ENCODE measurements at places on chromosomes 1 and 21. TPM values are rescaled to one million over a fixed set of nuclear protein-coding genes. Genes with fewer than 3 reads are reported as not detected.

The SOX13 gene
- total RNA-seq: 103 TPM

The LCE1F gene
- not detected for total RNA-seq

The ERVH48-1 gene
- not detected for total RNA-seq

- H3K27ac ChIP-seq: no peak overlapping the region
- no peaks in the 10 kb centered on the region for H3K4me1 ChIP-seq
- no peaks in the 10 kb centered on the region for H3K36me3 ChIP-seq
- H3K4me3 ChIP-seq: no peak overlapping the region
- H3K27me3 ChIP-seq: no peaks in the 10 kb centered on the region
Measured at GRCh38 chr21:40882192-40882915, 35.4 kb upstream of the DSCAM start.

DNA sequence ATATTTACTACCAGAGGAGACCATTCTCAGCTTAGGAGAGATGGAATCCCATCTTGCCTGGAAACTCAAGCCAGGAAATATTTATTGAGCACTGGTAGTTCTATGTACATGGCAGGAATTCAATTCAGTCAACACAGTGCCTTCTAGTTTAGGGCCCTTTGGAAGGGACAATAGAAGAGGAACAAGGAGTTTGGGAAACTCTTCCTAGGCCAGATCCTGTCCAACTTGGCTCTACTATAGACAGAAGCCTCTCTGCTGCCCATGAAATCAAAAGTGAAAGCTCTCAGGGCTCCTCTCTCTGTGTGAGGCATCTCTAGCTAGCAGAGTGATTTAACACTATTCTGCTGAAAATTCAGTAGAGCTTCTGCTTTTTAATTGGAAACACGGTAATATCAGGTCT, 244.6 kb upstream of the MAP1LC3C start:
- H3K27ac ChIP-seq: no peak overlapping the region
- peaks cover 5% of the 10 kb centered on the region for H3K4me1 ChIP-seq
- H3K36me3 ChIP-seq: no peaks in the 10 kb centered on the region
- no peak for DNase-seq
- H3K27me3 ChIP-seq: no peaks in the 10 kb centered on the region

The MTR gene
- total RNA-seq: 45.2 TPM

GRCh38 chr1:21319447-21320407, 29.5 kb upstream of the ECE1 start:
- H3K4me1 ChIP-seq: no peaks in the 10 kb centered on the region
- H3K27me3 ChIP-seq: no peaks in the 10 kb centered on the region
- no peak overlapping the region for H3K4me3 ChIP-seq

The MR1 gene
- total RNA-seq: 9.2 TPM

The TCP10L gene
- total RNA-seq: 2.1 TPM

The KIFAP3 gene
- total RNA-seq: 43.5 TPM

The OVAAL gene
- total RNA-seq: not detected

- H3K4me3 ChIP-seq: no peak overlapping the region
- H3K4me1 ChIP-seq: no peaks in the 10 kb centered on the region
- H3K27me3 ChIP-seq: no peaks in the 10 kb centered on the region
- H3K36me3 ChIP-seq: no peaks in the 10 kb centered on the region
- no peak overlapping the region for H3K27ac ChIP-seq
Measured at GRCh38 chr1:201217146-201217545, 26.5 kb downstream of the IGFN1 start.

The VANGL1 gene
- 4.5 TPM for total RNA-seq

DNA sequence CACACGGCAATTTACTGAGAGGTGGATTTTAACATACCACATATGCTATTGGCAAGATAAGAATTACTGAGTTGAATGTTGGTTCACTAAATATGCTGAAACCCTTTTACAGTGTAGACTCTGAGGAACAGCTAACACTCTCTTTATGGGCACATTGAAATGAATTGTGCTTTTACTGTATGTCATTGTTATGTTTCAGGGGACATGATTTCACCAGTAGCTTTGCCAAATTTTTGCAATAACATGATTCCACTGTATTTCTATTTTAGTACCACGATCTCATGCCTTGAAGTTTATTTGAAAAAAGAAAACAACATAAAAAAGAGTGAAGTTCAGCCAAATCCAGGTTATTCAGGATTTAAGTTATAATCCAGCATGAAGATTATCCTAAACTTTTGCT, 188.5 kb downstream of the HLX start:
- no peak for DNase-seq
- no peak overlapping the region for H3K27ac ChIP-seq
- no peaks in the 10 kb centered on the region for H3K27me3 ChIP-seq
- no peak overlapping the region for H3K4me3 ChIP-seq
- H3K36me3 ChIP-seq: no peaks in the 10 kb centered on the region

The FAM20B gene
- total RNA-seq: 60.3 TPM

The COL6A2 gene
- 470 TPM for total RNA-seq

DNA sequence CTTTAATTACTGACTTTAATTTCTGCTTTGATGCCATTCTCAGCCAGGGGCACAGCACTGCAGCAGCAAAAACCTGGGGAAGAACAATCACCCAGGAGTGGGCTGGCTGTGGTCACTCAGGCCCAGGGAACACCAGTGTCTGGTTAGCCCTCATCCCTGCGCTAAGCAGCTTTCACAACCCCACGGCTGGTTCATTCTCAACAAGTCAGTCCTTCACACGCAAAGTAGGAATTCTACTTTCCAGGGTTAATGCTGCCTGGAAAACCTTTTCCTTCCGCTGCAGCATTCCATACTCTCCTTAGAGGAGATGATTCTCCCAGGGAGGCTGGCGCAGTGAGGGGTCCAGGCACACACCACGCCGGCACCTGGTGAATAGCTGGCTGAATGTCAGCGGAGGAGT, 24.3 kb upstream of the KCNE1 start:
- DNase-seq: no peak
- peak overlapping the region; percentile 68 for H3K27ac ChIP-seq
- no peaks in the 10 kb centered on the region for H3K27me3 ChIP-seq
- H3K4me1 ChIP-seq: no peaks in the 10 kb centered on the region
- no peak overlapping the region for H3K4me3 ChIP-seq

DNA sequence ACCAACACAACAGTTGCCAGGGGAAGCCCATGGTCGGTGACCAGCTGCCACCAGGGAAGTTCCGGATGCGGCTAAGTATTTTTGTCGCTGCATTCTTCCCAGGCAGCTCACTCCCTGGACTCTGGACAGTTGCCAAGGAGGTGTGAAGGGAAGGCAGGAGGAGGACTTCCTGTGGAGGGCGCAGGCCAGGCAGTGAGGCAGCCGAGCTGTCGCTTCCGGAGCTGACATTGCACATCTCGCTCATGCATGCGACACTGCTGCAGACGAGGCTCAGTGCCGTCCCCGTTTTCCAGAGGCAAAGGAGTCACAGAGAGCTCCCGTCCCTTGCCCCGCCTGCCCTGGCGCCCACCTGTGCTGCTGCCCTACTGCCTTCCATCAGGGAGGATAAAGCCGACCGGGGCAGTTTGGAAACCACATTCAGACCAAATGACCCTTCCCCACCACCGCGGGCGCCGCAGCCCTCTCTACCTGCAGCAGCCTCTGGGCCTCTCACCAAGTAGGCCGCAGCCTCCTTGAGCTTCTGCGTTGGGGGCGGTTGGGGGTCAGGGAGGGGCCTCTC, 81.4 kb downstream of the NENF start:
- no peak overlapping the region for H3K27ac ChIP-seq
- DNase-seq: peak; percentile 25
- peak overlapping the region; percentile 7 for H3K4me3 ChIP-seq
- no peaks in the 10 kb centered on the region for H3K27me3 ChIP-seq
- H3K4me1 ChIP-seq: peaks cover 22% of the 10 kb centered on the region

DNA sequence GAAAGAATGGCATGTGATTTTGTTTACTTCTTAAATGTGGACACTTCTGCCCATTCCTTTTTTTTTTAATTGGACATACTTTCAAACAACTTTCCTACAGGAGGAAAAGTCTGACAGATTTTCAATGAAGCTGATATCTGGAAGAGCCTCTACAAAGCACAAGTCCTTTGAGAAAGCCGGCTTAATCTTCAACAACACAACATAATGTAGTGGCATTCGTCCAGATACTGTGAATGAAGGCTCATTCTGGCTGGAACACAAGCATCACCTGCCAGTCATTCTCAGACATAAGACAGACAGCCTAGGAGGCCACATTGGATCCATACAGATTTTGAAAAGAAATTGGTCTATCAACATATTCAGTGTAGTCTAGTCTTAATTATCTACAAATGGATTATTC, 4.9 kb downstream of the OTUD7B start:
- no peaks in the 10 kb centered on the region for H3K27me3 ChIP-seq
- H3K36me3 ChIP-seq: no peaks in the 10 kb centered on the region
- no peak overlapping the region for H3K27ac ChIP-seq
- peaks cover 83% of the 10 kb centered on the region for H3K4me1 ChIP-seq
- H3K4me3 ChIP-seq: no peak overlapping the region
- DNase-seq: no peak

GRCh38 chr1:118744420-118744819, 243.7 kb downstream of the TBX15 start:
- H3K36me3 ChIP-seq: no peaks in the 10 kb centered on the region
- H3K27ac ChIP-seq: no peak overlapping the region
- no peaks in the 10 kb centered on the region for H3K4me1 ChIP-seq
- H3K27me3 ChIP-seq: no peaks in the 10 kb centered on the region

DNA sequence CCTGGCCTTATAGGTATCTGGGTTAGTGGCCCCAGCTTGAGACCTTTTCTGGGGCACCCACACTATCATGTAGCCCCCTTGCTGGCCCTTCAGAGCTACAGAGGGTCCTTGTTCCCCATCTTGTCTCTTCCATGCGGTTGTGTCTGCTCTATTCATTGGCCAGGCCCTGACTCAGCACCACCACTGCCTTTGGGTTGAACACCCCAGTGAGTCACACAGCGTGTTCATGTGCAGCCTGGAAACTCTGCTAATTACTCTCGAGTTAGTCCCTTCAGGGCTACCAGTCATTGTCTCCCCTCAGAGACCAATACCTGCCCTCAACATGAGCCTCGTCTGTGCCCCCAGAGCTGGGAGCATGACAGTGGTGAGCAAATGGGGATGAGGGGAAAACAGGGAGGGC, 28.2 kb upstream of the IKBKE start:
- H3K27ac ChIP-seq: no peak overlapping the region
- no peak overlapping the region for H3K4me3 ChIP-seq
- H3K27me3 ChIP-seq: no peaks in the 10 kb centered on the region
- peaks cover 45% of the 10 kb centered on the region for H3K4me1 ChIP-seq
- DNase-seq: no peak
- no peaks in the 10 kb centered on the region for H3K36me3 ChIP-seq

GRCh38 chr1:160877221-160877620, 7.8 kb downstream of the ITLN1 start:
- DNase-seq: no peak
- no peaks in the 10 kb centered on the region for H3K4me1 ChIP-seq
- H3K4me3 ChIP-seq: no peak overlapping the region
- no peaks in the 10 kb centered on the region for H3K36me3 ChIP-seq
- H3K27me3 ChIP-seq: no peaks in the 10 kb centered on the region

- H3K4me1 ChIP-seq: peaks cover 4% of the 10 kb centered on the region
- H3K27ac ChIP-seq: no peak overlapping the region
- peaks cover 4% of the 10 kb centered on the region for H3K36me3 ChIP-seq
- no peak overlapping the region for H3K4me3 ChIP-seq
- no peak for DNase-seq
- no peaks in the 10 kb centered on the region for H3K27me3 ChIP-seq
Measured at GRCh38 chr1:246595146-246595545, 28.9 kb downstream of the CNST start.

DNA sequence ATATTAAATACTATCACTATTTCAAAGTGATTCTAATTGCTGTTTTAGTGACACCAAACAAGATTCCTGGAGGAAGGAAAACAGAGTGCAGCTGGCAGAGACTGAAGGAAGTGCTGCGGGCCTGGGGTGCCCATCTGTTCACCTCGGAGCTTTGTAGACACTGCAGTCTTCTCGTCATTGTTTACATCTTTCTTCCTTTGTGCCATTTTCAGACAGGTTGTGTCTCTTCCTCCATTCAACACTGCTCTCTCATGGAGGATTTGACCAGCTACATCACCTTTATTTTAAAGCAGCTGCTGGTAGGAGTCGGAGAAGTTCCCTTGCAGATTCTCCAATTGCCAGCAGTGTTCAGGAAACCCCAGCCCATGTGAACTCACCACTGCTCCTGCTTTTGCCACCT, 37.3 kb downstream of the ABCA4 start:
- no peaks in the 10 kb centered on the region for H3K27me3 ChIP-seq
- no peak overlapping the region for H3K27ac ChIP-seq
- H3K4me3 ChIP-seq: no peak overlapping the region
- no peak for DNase-seq
- no peaks in the 10 kb centered on the region for H3K36me3 ChIP-seq
- no peaks in the 10 kb centered on the region for H3K4me1 ChIP-seq

DNA sequence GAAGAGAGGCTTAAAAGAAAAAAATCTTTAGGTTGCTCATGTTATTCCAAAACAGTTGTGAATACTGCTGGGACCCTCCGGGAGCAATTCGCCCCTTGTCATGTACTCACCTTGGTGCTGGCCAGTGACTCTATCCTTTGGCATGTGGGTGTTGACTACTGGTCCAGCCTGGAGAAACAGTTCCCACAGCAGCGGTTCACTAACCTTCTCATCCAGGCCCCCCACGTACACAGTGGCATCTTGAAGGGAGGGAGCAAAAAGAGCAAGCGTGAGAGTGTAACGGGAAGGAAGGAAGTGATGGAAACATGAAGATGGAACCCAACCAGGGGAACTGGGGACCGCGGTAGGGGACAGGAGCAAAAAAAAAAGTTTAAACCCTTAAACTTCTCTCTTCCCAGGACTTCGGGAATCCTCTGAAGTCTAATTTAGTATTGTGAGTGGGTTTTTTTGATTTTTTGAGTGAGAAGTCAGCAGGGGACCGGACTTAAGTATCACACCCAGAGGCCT, 494 bp downstream of the SF3B4 start:
- DNase-seq: no peak
- peaks cover 14% of the 10 kb centered on the region for H3K4me1 ChIP-seq
- peak overlapping the region; percentile 96 for H3K27ac ChIP-seq

Measured in tibial nerve (tissue), 4 donors.